ENCODE measurements at places on chromosomes 13 and 19.

GRCh38 chr13:103515410-103515809 lies 449.2 kb upstream of the SLC10A2 start:
- DNase-seq = no peak

- no peak for DNase-seq
Observed at GRCh38 chr19:53388168-53388567, 6.8 kb upstream of the ZNF765 start.

GRCh38 chr13:113419531-113420193 lies 33.6 kb downstream of the ADPRHL1 start:
- DNase-seq = no peak

- no peak for DNase-seq
Observed at GRCh38 chr19:47797996-47798903, 6.1 kb downstream of the TPRX1 start.

GRCh38 chr13:30346153-30346788 lies 38.9 kb upstream of the KATNAL1 start:
- peak; percentile 96 for DNase-seq

- no peak for DNase-seq
Observed at GRCh38 chr13:99506634-99507033, 5.4 kb downstream of the TM9SF2 start.

DNA sequence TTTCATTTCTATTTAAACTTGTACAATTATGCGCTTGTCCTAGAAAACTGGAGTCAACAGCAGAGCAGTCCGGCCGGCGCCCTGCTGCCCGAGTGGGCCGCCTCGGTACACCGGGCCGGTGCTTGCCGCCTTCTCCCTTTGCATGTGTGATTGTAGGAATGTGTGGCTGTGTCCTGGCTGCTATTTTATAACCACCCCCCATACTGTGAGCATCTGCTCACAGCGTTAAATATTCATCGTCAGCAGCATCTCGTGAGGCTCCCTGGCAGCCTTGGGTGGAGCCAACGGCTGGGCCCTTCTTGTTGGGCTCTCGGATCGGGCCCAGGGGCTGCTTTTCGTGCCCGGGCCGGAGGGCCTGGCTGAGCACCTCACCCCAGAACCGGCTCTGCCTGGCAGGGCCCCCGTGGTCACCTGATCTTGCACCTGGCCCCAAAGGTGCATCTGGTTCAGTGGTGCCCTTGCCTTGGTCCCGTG lies 10.6 kb downstream of the PIAS4 start:
- no peak for DNase-seq

DNA sequence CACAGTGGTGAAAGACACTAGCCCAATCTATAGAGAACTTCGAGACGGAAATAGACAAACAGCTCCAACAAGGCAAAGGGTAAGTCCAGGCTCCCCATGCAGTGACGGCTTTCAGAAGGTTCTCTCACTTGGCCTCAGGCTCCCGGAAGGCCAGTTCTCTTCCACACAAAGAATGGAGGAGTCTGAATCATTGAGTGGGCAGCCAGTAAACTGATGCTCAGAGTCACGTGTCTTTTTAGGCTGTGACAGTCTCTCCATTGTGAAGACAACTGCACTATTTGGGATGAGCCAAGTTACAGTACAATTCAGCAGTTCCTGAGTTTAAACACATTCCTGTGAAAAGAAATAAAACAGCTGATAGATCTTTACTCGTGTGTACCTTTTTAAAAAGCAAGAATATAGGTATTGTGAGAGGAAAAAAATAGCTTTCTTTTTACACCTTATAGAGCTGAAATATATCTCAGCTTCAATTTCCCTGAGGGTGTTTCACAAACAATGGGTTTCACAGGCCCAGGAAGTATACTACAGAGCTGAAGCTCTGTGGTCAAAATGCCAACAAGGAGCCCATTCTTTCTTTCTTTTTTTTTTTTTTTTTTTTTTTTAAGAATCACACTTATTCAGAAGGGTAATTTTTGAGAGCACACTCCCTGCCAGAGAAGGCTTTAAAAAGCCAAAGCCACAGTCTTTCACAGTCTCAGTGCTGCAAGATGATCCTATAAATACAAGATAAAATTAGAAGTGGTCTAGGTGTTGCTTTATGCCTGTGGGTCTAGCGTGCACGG lies 135.1 kb downstream of the FREM2 start:
- no peak for DNase-seq

DNA sequence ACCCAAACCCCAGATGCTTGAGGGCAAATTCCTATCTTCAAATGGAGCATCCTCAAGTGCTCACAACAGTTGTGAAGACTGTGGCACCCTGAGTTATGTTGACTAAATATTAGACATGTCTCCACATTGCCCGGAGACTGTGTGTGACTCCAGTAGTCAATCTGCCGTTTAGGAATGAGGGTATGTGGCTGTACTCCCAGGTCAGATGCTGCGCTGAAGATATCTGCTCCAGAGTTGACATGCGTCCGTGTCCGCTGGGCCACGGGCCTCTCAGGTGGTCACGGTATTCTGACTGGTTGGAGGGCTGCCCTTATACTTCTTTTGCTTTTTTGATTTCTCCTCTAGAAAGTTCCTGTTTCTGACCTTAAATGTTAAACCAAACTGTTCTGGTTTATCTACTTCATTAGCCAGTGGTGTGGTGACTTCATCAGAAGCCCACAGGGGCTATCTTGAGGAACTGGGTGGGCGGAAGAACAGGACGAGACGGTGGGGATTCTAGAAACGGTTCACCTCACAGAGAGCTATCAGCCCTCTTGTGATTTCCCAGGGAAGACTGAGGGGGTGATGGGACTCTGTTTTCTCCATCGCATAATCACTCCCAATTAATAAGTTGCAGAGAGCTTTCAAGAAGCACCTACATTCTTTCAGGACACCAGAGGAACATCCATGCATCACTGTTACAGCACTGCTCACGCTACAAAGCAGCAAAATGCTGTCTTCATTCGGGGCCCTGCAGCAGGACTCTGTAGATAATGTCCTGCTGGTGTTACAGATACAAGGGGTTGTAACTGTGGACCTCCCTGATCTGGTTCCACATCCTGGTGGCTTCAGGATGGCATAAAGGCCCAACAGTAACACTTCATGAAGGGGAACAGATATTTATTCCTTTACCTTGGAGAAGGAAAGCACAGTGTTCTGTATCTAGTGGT lies 1.3 kb upstream of the LCP1 start:
- DNase-seq = no peak

DNA sequence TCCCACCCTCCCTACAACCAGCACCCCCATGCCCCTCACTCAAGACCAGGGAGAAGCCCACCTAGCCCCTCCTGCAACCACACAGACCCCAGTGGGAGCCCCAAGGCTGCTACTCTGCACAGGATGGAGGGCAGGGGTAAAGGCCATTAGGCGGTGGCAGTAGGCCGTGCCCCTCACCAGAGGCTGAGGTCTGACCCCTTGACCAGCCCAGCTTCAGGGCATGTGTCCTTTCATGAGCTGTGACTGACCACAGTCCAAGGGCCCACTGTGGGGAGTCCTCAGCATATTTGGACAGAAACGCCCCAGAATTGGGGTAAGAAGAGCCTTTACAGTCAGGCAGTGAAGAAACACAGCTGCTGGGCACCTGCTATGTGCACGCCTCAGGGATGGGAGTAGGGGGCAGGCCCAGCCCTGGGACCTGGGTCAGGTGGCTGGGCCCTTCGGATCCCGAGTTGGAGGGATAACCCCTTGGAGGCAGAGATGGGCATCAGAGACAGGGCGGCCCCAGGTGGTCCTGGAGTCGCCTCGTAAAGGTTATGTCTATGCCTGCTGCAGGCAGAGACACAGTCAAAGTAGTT lies 1.7 kb upstream of the RPS5 start:
- DNase-seq = no peak

DNA sequence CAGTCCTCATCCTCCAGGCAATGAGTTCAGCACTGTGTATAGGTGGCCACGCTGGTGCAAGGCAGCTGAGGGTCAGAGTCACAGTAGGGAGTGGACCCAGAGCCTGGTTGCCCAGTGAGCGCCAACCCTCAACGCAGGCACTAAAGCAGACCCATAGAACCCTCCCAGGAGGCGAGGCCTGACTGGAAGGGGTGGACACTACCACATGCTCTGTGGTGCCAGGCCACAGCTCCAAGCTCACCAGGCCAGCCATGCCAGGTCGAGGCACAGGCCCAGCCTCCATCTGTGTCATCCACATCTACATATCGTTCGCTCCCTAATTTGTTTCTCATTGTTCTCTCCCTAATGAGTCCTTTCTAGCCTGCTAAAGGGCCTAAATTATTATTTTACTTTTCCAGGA lies 165.8 kb upstream of the GPR12 start:
- DNase-seq = no peak

DNA sequence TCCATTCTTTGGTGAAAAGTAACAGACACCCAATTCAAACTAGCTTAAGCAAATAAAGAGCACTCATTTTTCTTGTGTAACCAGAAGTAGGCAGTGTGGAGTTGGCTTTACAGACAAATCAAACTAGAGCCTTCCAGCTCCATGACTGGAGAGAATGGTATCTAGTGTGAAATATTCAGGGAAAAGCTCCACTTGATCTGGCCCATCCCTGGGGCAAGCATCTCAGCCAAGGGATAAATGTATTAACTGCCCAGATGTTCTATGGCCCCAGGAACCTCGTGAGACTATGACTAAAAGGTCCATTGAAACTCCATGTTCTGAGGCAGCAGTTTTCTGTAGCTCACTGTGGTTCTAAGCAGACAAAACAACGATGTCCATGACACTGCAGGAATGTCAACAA lies 49.9 kb downstream of the TBC1D4 start:
- DNase-seq = no peak

DNA sequence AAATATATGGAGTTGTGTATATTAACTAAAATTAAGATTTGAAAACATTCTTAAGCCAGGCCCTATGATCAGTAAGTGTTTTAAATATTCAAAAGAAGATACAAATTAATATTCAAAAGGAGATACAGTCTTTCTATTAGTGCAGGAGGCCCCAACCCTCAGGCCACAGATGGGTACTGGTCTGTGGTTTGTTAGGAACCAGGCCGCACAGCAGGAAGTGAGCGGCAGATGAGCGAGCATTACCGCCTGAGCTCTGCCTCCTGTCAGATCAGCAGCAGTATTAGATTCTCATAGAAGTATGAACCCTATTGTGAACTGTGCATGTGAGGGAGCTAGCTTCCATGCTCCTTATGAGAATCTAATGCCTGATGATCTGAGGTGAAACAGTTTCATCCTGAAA lies 232.9 kb downstream of the FOXO1 start:
- DNase-seq = peak; percentile 78

DNA sequence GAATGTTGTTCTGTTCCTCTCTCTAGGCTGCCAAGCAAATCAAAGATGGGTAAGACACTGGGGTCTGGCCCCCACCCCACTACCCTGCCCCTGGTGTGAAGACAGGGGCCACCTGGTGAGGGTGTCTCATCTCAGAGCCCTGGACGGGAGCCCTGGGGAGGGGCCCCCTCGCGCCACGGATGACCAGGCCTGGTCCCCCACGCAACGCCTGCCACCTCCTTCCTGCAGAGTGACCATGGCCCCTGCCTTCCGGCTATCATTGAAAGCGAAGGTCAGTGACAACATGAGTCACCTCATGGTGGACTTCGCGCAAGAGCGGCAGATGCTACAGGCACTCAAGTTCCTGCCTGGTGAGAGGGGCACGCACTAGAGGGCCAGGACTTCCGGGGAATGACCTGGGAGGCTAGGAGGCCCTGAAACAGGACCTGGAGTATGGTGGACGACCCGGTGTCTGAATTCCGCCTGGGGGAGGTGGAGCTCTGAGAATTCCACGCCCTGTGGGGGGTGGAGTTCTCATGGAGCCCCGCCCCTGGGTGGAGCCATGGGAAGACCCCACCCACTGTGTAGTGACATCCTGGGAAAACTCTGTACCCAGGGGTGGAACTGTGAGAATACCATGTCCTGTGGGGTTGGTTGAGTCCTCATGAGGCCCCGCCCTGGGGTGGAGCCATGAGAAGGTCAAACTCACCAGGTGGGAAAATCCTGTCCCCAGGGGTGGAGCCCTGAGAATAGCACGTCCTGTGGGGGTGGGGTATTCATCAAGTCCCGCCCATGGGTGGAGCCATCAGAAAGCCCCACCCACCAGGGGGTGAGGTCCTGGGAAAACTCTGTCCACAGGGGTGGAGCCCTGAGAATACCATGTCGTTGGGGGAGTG lies 6.1 kb downstream of the FSD1 start:
- DNase-seq = no peak

DNA sequence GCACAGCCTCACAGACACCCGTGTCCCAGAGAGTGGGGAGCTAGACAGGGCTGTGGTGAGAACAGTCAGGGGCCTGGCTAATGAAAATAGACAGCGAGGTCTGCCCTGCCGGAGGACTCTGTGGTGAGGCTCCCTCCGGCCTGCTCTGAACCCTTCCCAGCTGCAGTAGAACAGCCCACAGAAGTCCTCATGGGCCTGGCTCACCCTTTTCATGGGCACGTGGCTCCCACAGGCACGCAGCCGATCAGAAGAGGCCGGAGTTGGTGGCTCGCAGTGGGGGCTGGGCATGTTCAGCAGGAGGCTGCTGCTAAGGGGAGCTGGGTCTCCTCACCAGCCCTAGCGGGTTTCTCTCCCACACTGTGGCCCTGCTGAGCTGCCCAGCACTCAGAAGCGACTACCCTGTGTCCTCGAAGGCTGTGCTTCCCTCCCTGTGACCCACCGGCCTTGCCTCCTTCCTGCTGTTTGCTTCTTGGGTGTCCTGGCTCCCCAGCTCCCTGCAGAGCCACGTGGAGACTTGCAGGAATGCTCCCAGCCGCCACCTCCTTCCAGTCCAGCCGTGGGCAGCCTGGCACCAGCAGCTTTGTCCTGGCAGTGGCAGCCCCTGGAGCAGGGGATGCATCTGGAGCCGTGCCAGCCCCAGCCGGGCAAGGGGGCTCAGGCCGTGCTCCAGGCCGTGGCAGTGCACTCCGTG lies 138.7 kb downstream of the KDM4B start:
- no peak for DNase-seq

DNA sequence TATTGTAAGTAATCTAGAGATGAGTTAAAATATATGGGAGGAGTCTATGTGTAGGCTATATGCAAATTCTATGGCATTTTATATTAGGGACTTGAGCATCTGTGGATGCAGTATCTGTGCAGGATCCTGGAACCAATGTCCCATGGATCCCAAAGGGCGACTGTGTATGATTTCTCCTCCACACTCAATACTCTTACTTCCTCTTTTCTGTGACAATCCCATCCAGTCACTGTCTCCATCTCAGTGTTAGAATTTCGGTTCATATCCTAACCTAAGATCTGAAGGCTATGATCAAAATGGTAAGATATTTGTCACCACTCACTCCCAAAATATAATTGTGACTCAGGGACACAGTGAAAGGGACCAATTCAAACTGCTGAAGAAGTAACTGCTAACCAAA lies 15.1 kb upstream of the ZNF599 start:
- no peak for DNase-seq

DNA sequence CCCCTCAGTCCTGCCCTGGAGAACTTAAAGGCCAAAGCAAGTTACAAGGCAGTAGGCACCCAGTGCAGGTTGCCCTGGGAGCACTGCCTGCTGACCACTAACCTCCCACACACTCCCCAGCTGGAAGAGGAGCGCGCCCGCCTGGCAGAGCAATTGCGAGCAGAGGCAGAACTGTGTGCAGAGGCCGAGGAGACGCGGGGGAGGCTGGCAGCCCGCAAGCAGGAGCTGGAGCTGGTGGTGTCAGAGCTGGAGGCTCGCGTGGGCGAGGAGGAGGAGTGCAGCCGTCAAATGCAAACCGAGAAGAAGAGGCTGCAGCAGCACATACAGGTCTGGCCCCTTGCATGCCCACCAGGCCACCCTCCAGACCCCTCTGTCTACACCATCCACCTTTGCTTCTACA lies 61.1 kb downstream of the KCNC3 start:
- DNase-seq = no peak

Measured in Peyer's patch (tissue), 4 donors.